ENCODE measurements at places on chromosomes 12 and 14. TPM values are rescaled to one million over a fixed set of nuclear protein-coding genes. Genes with fewer than 3 reads are reported as not detected.

DNA sequence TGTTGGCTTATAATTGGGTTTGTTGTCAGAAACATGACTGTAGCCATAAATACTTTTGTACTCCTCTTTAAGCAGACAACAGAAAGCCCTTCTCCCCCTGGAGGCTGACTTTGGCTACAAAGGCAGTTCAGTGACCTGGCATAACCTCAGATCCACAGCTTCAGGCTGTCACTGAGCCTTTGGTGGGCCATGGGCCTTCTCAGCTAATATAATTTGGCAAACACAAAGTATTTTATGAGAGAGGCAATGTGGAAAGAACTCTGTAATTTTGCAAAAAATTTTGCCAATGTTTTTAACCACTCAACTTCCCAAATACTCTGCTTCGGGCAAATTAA lies 15.5 kb upstream of the MGP start:
- DNase-seq = no peak

DNA sequence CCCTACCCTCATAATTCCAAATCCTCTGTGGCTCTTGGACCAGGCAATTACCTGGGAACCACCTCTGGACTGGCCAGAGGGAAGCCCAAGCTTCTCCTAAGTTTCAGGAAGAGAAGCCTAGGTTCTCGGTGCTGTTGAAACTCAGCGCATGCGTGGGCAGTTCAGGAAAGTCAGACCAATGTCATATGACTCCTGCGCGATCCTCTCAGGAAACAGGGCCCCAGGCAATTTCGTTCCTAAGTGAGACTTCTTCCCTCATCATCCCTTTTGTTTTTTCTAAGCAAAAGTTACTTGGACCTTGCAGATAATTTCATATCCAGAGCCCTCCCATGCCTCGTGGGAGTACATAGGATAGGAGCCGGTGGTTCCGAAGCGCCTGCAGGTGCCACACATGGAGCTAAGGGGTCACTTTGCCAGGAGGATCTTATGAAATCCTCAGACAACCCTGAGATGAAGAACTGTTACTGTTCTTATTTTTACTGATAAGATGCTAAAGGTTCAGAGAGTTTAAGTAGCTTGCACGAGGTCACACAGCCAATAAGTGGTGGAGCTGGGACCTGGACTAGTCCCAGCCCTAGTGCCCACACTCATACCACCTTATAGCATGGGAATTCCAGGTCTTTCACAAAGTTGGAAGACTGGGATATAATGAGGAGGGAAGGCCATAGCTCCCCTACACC lies 168.2 kb downstream of the ZFP36L1 start:
- DNase-seq = no peak

GRCh38 chr14:82122655-82123054 lies 589.0 kb upstream of the SEL1L start:
- DNase-seq = no peak

DNA sequence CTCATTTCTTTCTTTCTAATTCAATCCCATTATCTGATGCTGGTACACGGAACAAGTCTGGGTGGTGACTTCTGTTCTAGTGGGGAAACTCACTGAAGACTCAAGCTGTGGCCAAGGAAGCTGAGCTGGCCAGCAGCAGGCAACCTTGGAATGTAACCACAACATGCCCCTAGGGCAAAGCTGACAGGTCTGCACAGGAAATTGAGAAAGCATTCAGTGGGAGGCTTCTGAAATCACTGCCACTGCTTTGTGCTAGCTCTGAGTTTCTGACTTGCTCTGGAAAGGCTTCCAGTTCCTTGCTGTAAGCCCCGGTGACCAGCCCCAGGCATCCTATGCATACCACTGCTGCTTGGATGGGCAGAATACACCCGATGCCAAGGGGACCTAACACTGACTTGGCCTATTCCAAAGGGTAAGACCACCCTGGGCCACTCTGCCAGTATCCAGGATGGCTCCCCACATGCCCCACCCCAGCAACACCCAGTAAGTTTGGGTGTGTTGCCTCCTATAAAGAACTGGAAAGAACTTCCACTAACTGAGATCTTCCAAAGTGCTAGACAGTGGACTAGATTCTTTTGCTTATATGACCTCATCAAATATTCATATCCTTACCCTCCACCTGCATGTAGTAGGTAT lies 84.5 kb upstream of the CDKN3 start:
- no peak for DNase-seq

DNA sequence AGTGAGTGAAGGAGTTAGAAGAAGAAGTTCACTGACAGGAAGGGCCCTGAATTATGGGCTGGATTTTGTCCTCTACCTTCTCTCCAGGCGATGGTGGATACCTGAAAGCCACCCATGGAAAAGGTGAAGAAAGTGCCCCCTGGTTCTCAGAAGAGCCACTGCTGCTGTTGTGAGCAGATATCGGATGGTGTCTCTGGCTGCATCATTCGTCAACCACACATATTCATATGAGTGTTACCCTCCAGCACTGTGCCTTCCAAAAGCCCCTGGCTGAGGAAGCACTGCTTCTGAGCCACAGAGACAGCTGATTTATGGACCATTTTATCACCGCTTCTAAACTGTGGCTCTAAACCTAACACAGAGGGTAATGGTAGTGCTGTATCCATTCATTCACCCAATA lies 2.0 kb upstream of the ACTN1 start:
- no peak for DNase-seq

DNA sequence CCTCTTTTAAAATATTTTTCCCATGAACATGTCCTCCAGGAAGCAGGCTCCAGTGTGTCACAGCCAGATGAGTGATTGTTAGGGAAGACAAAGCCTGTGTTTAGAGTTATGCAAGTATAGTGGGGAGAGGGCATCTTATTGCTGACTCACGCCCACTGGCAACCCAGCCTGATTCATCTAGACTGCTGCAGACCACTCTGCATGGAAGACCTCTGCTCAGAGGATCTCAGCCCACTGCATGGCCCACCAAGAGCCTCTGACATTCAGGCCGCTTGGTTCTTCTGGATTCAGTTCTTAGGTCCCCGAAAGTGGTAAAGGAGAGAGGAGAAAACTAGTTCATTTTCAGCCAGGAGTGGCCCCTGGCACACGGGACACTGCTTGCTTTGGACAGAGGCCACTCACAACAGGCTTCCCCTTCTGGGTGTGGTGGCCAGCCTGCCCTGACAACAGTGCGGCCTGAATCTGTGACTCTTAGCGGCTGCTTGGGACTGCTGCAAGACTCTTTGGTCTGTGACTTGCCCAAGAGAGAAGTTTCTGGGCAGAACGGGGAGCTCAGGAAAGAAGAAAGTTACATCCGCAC lies 266.3 kb downstream of the ZFP36L1 start:
- DNase-seq = no peak

DNA sequence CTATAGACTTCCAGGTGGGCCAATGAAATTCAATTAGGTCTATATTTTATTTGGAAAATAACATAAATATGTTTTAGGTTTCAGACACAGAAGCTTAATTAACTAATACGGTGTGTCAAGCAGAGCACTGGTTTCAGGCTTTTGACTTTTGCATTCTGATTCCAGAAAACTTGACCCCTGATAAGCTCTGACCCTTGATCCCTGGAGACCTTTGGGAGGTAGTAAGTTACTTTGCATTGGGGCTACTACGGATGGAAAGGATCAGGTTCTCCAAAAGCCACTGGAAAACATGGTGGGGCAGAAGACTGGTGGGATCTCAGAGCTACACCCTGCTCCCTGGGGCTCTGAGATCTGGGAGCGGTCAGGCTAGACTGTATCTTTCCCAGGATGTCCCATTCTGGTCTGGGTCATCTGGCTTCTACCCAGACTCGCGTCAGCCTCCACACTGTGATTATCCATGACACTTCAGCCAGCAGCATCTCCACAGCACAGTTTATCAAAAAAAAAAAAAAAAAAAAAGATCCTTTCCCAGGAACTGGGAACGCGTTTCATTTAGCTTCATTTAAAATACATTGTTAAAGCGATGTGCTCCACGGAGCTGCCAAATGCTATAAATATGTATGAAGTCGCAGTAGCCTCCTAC lies 17.8 kb upstream of the EMP1 start:
- DNase-seq = no peak

GRCh38 chr12:102438827-102439210 lies 41.5 kb downstream of the IGF1 start:
- no peak for DNase-seq

GRCh38 chr12:79156846-79157463 lies 292.4 kb downstream of the SYT1 start:
- no peak for DNase-seq

- no peak for DNase-seq
These were observed 93.7 kb downstream of the RMST start for GRCh38 chr12:97556302-97556779.

GRCh38 chr14:73599499-73599898 lies 7.8 kb downstream of the ACOT4 start:
- DNase-seq = no peak

DNA sequence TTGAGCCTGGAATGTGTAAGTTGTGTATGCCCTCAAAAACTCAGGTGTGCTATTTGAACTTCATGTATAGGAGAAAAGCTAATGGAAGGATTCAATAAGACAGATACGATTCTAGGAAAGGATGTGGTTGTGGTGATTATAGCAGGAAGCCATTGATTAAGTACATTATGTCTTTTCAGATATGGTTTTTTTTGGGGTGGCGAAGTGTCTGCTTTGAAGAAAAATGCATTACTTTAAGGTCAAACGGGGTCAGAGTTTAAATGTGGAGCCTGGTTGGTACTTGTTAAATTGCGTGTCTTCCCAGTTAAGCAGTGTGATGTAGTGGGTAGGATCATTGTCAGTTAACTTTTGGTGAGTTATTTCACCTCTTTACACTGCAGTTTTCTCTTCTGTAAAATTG lies 13.0 kb upstream of the NUP107 start:
- DNase-seq = no peak

DNA sequence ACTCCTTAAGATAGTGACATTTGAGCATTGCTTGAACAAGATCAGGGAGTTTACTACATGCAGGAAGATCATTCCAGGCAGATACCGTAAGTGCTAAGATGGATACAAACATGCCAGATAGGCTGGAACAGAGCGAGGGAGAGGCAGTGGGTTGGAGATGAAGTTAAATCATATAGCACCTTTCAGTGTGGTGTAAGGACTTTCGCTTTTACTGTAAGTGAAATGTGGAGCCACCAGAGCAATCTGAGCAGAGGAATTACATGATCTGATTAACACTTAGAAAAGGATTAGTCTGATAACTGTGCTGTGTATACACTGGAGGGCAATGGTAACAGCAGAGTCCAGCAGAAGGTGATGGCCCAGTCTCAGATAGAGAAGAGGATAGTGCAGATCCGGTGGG lies 163.0 kb upstream of the SSTR1 start:
- no peak for DNase-seq

DNA sequence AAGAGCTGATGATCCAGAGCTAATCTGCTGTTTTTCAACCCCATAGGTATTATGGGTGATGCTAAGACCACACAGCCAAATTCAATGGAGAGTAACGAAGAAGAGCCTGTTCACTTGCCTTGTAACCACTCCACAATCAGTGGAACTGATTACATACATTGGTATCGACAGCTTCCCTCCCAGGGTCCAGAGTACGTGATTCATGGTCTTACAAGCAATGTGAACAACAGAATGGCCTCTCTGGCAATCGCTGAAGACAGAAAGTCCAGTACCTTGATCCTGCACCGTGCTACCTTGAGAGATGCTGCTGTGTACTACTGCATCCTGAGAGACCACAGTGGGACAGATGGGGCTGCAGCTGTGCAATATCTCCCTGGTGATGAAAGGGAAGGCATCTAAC lies 386.0 kb downstream of the DAD1 start:
- no peak for DNase-seq

DNA sequence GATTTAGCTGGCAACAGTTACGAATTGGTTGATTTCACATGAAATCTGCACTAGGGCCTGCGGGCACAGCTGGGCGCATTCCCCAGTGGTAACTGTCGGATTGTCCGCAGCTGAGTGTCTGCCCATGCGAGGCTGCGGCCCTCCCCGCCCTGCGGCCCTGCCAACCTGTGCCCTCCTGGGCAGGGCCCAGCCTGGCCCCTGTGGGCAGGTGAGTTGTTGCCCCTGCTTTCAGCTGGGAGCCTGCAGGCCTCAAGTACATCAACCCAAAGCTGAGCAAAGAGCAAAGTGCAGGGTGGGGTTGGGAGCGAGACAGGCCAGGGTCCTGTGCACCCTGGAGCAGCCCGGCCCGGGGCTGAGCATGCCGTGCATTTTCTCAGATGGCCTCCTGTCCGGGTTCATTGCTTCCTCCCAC lies 89.1 kb downstream of the ADGRD1 start:
- DNase-seq = no peak

DNA sequence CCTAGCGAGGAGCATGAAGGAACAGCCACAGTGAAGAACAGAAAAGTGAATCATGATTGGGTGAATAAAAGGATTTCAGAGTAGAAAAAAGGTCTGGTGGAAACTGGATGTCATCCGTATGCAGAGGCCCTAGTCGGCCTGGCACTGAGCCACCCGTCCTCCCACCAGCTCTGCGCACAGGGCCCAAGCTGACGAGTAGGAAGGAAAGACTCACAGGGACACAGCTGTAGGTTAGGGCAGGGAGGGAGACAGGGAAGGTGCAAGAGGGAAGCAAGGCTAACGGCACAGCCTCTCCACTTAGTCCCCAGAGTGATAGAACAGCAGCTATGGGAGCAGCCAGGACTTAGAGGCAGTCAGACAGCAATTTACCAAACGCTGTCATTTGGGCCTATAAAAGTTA lies 112.6 kb downstream of the KCNK10 start:
- DNase-seq = no peak

The ORMDL2 gene
- total RNA-seq = 13.5 TPM

The RNU4-1 gene
- total RNA-seq = under 0.01 TPM

The P2RX7 gene
- 13.8 TPM for total RNA-seq

The EFS gene
- total RNA-seq = 31.4 TPM

The HCAR3 gene
- not detected for total RNA-seq

The PROX2 gene
- total RNA-seq = not detected

The OAS1 gene
- total RNA-seq = 22.8 TPM

The TMEM30B gene
- total RNA-seq = 46.9 TPM

The CACNA1C gene
- 5.2 TPM for total RNA-seq

The SRGAP1 gene
- total RNA-seq = 81.5 TPM

The FBXL14 gene
- total RNA-seq = 19.8 TPM

The ANO4 gene
- not detected for total RNA-seq

The NKX2-1 gene
- not detected for total RNA-seq

The LMNTD1 gene
- not detected for total RNA-seq

All from tibial nerve (tissue), 4 donors.